Activated T-helper 1 cell treated with anti-CD3 and anti-CD28 coated beads, Interleukin-12 subunit alpha, Interleukin-12 subunit beta, Interleukin-2, Interleukin-4 antibody, amounts not matched to agents 30 ng/mL and 10 ng/mL and 1 ng/mL, durations not matched to agents 14 hours and 24 hours and 36 hours (primary cell): ENCODE measurements at places on chromosomes 6 and 20.

GRCh38 chr20:58342104-58342945, 32.8 kb downstream of the RAB22A start:
- no peak for DNase-seq

DNA sequence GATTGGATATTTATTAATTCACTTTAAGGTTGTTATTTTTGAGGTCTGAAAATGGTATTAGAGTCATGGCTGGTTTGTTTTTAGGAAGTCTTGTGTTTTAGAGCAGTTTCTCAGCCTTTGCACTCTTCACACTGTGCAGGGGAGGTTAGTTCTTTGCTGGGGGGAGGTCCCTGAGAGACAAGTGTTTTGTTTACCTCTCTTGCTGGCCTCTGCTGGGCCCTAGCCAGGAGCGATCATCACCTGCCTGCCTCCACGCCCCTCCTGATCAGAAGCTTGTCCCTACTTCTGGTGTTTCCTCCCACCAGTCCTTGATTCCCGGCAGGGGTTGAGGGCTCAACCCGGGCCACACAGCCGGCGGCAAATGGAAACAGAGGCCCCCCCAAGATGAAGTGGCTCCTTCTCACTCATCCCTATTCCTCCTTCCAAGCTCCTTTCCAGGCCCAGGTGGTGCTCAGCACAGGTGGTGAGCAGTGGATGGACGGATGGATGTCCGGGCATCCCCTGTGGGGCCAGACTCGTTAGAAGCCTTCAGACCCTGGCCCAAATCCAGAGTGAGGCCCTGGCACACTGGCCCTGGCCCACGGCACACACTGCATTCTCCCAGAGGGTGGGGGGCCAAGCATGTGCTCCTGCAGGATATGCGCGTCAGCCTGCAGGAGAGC, 51.3 kb downstream of the GRM4 start:
- no peak for DNase-seq

GRCh38 chr20:2930538-2930937, 57.3 kb downstream of the PTPRA start:
- DNase-seq: no peak

DNA sequence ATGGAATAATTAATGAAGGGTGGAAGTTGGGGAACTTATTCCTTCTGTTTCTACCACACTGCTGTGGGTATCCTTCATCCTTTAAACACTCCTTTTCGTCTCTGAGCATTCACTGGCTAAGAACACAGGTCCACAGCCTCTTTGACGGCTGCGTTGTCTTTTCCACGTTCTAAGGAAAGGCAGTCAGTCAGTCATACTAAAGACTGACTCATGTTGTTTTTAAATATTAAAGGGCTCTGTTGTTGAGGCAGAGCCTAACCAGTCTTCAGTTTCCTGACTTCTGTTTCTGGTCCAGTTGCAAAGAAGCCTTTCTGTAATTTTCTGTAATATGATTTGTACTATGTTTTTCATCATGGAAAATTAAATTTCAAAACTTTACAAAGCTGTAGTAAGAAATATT, 48.0 kb downstream of the UST start:
- no peak for DNase-seq

DNA sequence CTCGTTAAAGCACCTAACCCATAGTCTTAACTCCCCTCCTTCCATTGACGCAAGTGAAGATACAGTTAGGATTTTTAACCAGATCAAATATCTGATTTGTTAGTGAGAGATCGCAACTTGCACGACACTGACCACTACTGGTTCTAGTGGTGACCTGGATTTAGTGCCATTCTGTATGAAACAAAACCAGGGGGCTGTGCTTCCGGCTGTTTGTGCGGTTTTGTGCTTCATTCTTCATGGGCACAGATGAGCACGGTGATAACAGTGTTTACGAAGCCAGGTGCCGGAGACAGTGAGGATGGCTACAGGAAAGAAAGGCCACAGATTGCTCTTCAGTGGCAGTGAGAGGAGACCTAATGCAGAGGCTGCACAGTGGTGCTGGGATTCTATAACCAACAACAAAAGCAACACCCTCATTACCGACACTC, 75.5 kb downstream of the NOL4L start:
- DNase-seq: no peak

- no peak for DNase-seq
Observed at GRCh38 chr20:15618912-15619311, 954.3 kb downstream of the KIF16B start.

DNA sequence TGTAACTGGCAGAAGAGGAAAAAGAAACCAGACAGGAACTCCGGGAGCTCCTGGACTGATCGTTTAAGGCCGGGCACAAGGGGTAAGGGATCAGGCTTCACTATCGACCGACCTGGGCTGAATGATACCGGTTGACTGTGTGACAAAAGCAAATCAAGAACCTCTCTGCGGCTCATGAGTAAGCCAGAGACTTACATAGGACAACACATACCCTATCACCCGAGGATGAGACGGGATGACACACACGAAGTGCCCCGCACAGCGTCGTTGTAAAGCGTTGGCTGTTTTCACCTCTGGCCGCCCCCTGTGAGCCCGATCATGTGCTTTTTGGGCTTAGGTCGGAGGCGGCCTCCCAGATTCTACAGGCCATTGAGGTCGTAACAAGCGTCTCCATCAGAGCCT, 695 bp upstream of the TGIF2 start:
- peak; percentile 51 for DNase-seq

- DNase-seq: no peak
Observed at GRCh38 chr6:39930540-39930939, 3.7 kb downstream of the MOCS1 start.

- no peak for DNase-seq
Observed at GRCh38 chr6:101195588-101195987, 197.9 kb upstream of the GRIK2 start.

GRCh38 chr6:108998485-108998884, 96.2 kb downstream of the SESN1 start:
- DNase-seq: no peak

GRCh38 chr6:112806163-112806865, 459.2 kb downstream of the RFPL4B start:
- DNase-seq: no peak

DNA sequence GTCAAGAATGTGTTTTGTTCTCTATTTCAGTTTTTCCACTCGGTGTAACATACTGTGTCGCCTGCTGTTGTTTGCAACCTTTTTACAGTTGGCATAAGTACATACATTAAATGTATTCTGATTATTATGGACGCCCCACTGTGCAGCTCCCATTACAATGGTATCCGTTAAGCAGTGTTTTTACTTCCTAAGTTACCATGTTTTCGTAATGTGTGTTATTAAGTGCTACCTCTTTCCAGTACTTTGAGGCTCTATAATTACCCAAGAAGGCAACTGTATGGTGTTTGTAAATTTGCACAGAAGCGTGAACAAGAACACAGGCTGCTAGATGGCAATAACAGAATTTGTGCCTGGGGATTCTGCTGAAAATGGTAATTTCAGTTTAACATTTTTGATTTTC, 568.0 kb upstream of the MARCKS start:
- no peak for DNase-seq

DNA sequence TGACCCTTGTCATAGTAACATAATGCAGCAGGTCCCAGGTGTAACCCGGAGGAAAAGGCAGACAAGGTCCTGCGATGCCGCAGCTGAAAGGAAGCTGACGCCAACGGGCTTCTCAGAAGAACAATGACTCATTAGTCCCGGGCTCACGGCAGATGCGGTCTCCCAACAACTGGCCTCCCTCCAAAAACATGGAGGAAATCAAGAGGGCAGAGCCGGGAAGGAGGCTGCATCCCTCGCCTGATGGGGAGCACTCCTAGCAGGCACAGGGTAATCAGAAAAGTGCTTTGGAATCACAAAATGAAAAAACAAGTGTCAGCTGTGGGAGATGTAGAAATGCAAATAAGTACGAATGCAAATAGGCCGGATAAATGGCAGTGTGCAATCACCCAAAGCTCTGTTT, 165.2 kb upstream of the AGPAT4 start:
- no peak for DNase-seq

DNA sequence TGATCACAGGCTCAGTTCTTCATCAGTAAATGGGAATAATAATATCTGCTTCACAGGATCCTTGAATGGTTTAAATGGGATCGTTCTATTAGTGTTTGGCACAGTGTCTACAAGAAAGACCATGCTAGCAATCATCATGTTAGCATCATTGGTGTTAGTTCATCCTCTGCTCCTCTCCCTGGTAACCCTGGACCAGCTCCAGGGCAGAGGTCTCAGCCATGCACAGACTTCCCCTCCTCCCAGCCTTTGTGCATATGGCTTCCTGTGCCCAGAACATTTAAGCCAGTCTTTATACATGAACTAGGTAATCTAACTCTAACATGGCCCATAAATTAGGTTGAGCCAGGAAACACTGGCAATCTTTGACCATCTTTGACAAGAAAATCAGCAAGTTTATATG, 180.2 kb downstream of the EPM2A start:
- DNase-seq: no peak

- no peak for DNase-seq
Observed at GRCh38 chr6:157094038-157094437, 229.3 kb downstream of the TMEM242 start.

GRCh38 chr6:40999569-40999968, 39.5 kb downstream of the UNC5CL start:
- DNase-seq: no peak

- DNase-seq: no peak
Observed at GRCh38 chr20:50673466-50674137, 17.7 kb downstream of the RIPOR3 start.

DNA sequence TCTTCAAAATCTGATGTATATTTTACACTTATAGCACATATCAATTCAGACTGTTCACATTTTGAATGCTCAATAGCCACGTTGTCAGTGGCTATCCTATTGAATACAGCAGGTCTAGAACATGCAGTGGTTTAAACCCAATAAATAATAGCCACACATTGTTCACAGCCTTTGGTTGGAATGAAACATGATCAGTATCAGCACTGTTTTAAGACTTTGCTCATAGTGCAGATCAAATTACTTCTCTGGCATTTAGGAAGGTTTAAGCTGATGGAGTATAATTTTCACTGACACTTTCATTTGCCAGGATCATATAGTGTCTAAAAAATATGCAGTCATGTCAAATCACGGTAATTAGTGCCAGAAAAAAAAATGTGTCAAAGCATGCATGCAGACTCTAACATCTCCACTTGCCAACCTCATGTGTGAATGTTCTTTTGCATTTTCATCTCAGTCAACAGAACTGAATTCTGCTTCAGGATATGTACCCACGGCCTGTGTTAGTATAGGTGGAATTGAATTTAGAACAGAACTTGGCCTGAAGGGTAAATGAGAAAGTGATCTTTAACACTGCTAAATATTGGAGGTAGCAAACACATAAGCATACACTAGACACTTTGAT, 184.1 kb downstream of the SLC24A3 start:
- DNase-seq: no peak

DNA sequence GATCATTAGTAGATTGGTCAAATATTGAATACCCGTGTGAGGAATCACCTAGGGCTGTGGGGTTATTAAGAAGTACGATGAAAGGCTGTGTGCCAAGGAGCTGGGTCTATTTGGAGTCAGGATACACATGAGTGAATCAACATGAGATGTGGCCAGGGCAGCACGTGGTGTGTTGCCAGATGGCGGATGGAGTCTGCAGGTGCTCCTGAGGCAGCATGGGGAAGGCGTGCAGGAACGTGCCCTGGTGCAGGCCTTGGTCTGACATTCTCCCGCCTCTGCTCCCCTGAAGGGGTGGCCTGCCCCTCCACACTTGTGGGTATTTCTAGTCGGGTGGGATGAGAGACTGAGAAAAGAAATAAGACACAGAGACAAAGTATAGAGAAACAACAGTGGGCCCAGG, 39.0 kb upstream of the SLC22A1 start:
- DNase-seq: no peak

DNA sequence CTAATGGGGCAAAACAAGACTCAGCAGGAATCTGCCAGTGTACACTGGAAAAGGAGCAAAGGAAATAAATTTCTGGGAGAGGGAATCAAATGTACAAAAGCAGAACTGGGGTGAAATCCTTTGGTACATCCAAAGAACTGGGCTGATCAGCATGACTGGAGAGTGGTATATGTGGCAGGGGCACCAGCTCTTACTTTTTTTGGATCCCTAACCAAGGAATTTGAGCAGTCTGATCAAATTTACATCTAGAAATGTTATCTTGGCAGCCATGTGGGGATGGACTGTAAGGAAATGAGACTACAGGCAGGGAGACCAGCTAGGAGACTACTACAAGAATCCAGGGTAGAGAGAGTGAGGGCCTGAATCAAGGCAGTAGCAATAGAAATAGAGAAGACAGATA, 1.2 kb upstream of the ZSCAN31 start:
- DNase-seq: no peak

GRCh38 chr20:50194422-50194830, 3.8 kb downstream of the CEBPB start:
- no peak for DNase-seq

GRCh38 chr20:3045042-3045815, 623 bp upstream of the MRPS26 start:
- DNase-seq: no peak

DNA sequence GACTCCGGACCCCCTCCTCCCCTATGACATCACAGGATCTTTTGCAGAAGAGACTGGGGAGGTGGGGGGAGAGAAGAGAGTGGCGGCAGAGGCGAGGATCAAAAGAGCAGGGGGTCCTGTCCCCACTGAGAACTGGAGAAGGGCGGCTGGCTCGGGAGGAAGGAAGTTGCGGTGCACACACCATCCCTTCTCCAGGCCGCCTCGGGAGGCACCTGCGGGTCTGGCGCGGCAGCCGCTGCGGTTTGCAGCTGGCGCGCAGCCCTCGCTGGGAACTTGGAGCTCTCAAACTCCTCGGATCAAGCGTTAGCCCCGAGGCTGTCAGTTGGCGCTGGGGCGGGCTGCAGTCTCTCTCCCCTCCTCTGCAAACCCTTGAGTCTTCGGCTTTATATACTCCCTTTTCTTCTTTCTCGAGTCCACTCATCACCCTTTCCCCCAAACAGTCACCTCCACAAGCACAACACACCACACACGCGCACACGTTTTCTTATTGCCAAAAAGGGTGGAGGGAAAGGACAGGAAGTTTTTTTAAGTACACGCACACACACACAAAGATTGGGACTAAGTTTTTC, 180.7 kb downstream of the TBXT start:
- DNase-seq: no peak

GRCh38 chr6:107806691-107807090, 17.4 kb downstream of the SCML4 start:
- no peak for DNase-seq

GRCh38 chr6:127912914-127913313, 12.1 kb upstream of the THEMIS start:
- DNase-seq: no peak
